Dermis blood vessel endothelial cell (primary cell): ENCODE measurements at places on chromosomes 3 and 15. TPM values are rescaled to one million over a fixed set of nuclear protein-coding genes. Genes with fewer than 3 reads are reported as not detected.

Gene SLC2A2
- not detected in 2 replicates for total RNA-seq

Gene SOX14
- total RNA-seq = not detected in 2 replicates

Gene GRIP2
- total RNA-seq = under 0.01 TPM in 1 of 2 replicates, not detected in the other

Gene TAGLN3
- 0.19 and 0.85 TPM in 2 replicates for total RNA-seq

Gene OIP5
- total RNA-seq = 3.6 and 14.1 TPM in 2 replicates

Gene TMEM42
- total RNA-seq = 9.2 and 14.3 TPM in 2 replicates

Gene SLC35A5
- 33.7 and 56.4 TPM in 2 replicates for total RNA-seq

Gene SKOR1
- 0.05 TPM in 1 of 2 replicates, not detected in the other for total RNA-seq

Gene ZFAND6
- total RNA-seq = 144 and 153 TPM in 2 replicates

Gene WWTR1
- 111 and 207 TPM in 2 replicates for total RNA-seq

Gene MCF2L2
- 0.34 and 0.84 TPM in 2 replicates for total RNA-seq

Gene TTLL13
- total RNA-seq = 0.09 and 0.17 TPM in 2 replicates

Gene DOCK3
- total RNA-seq = under 0.01 TPM in 1 of 2 replicates, not detected in the other

Gene TMEM212
- not detected in 2 replicates for total RNA-seq

Gene INSYN1
- not detected in 2 replicates for total RNA-seq

Gene AGTR1
- under 0.01 TPM in 1 of 2 replicates, not detected in the other for total RNA-seq

Gene NMNAT3
- total RNA-seq = 1.1 and 1.5 TPM in 2 replicates

Gene C3orf70
- 2.6 and 2.8 TPM in 2 replicates for total RNA-seq

Gene CTXN2
- total RNA-seq = not detected in 2 replicates

Gene GABRR3
- not detected in 2 replicates for total RNA-seq

Gene CHP1
- 73.3 and 92.7 TPM in 2 replicates for total RNA-seq

Gene GRK7
- not detected in 2 replicates for total RNA-seq

Gene EPHA6
- total RNA-seq = under 0.01 TPM in 1 of 2 replicates, not detected in the other

Gene ITGA11
- 3.4 and 12.9 TPM in 2 replicates for total RNA-seq

Gene AGBL1
- not detected in 2 replicates for total RNA-seq

Gene SYNM
- total RNA-seq = 45.1 and 60.0 TPM in 2 replicates

Gene IRAK2
- 42.5 and 55.6 TPM in 2 replicates for total RNA-seq

Gene FOXB1
- total RNA-seq = not detected in 2 replicates

Gene ZBBX
- 0.05 TPM in 1 of 2 replicates, not detected in the other for total RNA-seq

Gene SEMA6D
- total RNA-seq = 2.9 and 3.9 TPM in 2 replicates

Gene PLA2G4E
- total RNA-seq = not detected in 2 replicates

Gene ATP10A
- 0.05 and 0.17 TPM in 2 replicates for total RNA-seq

Gene ZNF660
- 0.79 and 2.2 TPM in 2 replicates for total RNA-seq

Gene FILIP1L
- total RNA-seq = 22.0 and 42.7 TPM in 2 replicates

Gene ABI3BP
- total RNA-seq = 9.5 and 32.0 TPM in 2 replicates

Gene ERICH6
- total RNA-seq = not detected in 2 replicates

Gene LYZL4
- not detected in 2 replicates for total RNA-seq

Gene ATP8B4
- 0.98 and 1.7 TPM in 2 replicates for total RNA-seq

Gene AAGAB
- 54.3 and 86.5 TPM in 2 replicates for total RNA-seq

Gene CACNA1D
- total RNA-seq = not detected in 2 replicates

Gene SH3GL3
- not detected in 2 replicates for total RNA-seq

Gene SERINC4
- not detected in 2 replicates for total RNA-seq

Gene CAPN3
- 0.37 and 2.4 TPM in 2 replicates for total RNA-seq

Gene ANKRD34C
- total RNA-seq = not detected in 2 replicates
